ENCODE measurements at places on chromosomes 7 and 10.

DNA sequence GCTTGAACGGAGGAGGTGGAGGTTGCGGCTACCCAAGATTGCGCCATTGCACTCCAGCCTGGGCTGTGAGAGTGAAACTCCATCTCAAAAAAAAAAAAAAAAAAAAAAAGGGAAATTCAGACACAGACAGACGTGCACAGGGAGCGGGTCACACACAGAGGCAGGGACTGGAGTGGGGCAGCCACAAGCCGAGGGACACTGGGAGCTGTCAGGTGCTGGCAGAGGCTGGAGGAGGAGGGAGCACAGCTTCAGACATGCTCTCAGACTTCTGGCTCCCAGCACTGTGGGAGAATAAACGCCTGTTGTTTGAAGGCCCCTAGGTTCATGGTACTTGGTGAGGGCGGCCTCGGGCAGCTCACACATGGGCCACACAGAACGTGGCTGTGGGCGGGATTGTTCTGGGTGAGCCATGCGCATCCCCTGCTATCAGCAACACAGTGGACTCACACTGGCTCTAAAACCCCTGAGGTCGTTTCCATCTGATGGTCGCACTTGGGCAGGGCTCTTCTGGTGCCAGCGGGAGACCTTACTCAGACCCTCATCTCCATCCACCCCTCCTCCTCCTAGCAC is 375.9 kb downstream of the DNAJB6 start:
- DNase-seq = no peak

DNA sequence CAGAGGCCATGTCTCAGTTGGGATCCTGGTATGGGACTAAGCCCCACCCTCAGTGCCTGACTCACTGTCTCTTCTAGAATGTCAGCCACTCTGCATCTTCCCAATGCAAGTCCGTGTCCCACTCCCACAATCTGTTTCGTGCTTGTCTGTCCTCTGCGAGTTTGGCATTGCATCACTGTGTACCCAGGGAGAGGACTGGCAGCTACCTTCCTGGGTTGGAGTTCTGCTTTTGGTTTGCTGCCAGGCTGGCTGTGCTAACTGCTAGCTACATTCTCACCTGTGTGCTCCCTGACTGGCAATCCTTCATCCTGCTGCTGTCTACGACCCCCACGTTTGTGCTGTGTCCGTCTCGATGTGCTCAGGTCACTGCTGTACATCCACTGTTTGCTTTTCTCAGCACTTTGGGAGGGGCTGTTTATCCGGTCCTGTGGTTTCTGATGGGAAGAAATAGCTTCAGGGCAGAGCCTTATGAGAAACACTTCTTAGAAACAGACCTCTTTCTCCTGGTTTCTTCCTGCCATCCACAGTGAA is 56.0 kb upstream of the GLI3 start:
- DNase-seq = no peak

DNA sequence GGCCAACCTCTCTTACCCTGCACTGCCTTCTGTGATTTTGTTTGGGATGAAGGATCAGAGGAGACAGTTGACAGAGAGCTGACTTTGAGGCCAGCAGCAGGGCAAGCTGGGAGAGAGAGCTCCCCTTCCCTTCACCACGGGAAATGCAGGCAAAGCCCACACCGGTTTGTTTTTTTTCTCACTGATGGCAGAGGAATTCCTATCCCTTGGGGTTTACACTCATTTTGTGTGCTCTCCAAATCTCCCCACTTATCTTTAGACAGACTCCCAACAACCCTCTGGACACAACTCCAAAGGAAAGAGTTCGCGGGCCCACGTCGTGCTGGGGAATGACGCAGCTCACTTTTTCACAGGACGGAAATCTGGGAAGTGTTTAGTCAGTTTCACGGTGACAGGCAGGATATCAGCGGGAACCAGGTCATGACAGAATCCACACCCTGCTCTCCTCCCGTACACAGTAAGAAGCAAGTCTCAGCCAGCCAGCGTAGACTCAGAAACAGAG is 68.3 kb upstream of the FAM171A1 start:
- no peak for DNase-seq

DNA sequence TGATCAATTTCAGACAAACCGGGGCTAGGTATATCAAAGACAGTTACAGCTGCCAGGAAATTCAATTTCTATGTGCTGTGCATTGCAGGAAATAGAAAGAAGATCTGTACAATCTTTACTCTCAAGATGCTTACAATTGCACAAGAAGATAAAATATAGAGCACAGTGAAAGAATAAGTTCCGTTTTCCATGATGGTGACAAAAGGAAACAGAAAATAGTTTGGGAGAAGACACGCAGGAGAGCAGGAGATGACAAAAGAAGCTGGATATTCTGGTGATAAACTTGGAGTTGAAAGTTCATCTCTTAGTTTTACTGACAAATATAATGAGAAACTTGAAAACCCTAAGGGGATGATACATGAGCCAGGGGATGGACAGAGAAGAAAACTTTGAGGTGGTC is 646.0 kb downstream of the PARD3 start:
- DNase-seq = no peak

GRCh38 chr7:110308791-110309190 is 782.1 kb upstream of the LRRN3 start:
- DNase-seq = no peak

DNA sequence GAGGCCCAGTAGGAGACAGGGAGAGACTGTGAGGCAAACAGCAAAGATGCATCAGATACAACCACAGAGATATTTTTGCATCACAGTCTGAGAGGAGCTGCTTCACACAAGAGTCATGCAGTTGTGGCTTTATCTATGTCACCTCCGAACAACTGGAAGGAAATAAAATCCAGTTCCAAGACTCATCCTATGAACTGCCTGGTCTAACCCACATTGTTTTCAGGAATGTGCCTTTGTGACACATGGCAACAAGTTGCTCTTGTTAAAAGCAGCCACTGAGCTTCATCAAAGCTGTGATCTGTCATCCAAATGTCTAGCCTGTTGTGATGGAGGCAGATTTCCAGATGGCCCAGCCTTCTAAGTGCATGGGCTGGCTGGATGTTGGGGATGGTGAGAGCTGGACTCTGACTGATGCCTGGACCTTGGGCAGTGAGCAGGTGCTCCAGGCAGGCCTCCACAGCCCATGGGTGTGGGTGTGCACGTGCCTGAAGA is 255.0 kb downstream of the BMPER start:
- DNase-seq = no peak

DNA sequence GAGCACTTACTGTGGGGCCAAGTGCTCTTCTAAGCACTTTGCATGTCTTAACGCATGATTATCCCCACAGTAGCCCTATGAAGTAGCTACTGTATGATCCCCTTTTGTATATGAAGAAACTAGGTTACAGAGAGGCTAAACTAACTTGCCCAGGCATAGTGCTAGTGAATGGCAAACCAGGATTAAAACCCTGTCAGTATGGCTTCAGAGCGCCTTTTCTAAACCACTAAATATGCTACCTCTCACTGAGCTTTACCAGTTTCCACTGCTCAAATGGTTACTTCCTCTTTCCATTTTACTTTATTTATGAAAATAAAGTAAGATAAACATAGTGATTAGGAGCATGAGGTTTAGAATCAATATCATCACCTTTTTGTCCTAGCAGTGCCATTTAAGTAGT is 73.6 kb downstream of the PODXL start:
- DNase-seq = no peak

DNA sequence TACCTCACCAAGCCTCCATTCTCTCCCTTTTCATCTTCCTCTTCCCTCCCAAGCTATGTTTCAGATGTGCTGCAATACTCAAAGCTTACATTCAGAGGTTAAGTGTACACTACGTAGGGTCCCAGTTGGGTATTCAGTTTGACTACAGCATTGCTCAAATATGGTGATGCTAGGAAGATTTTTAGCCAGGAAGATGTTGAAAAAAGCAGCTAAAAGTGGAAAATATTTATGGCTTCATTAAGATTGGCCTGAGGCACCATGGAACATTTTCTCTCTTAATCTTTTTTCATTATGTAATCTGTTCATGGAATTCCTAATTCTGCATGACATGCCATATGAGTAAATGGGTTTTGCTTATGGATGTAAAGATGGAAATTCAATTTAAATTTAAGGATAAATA is 72.0 kb upstream of the ABCB5 start:
- no peak for DNase-seq

DNA sequence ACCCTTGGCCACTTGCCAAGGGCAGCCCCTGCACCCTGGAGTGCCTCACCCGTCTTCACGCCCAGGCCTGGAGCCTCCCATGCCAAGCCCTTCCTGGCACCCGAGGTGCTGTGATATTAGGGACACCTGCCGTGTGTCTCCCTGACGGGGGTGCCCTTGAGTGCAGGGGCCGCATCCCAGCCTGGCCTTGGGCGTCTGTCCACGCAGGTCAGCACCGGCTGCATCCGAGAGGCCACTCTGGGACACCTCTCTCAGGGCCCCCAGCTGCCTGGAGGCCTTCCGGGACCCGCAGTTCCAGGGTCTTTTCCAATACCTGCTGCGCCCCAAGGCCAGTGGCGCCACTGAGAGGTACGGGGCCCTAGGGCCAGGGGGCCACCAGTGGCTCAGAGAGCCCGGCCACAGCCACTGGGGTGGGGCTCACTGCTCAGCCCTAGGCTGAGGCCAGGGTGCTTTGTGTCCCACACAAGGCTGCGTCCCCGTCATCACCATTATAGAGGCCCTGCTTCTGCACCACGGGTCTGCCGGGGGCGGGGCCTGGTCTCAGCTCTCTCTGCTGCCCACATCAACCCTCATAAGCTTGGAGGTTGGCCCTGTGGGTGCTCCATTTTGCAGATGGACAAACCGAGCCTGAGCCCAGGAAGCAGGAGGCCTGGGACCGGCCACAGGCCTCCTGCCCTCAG is 12.7 kb downstream of the AP5Z1 start:
- no peak for DNase-seq

- DNase-seq = no peak
Measured at GRCh38 chr7:158450476-158451124, 137.0 kb downstream of the PTPRN2 start.

DNA sequence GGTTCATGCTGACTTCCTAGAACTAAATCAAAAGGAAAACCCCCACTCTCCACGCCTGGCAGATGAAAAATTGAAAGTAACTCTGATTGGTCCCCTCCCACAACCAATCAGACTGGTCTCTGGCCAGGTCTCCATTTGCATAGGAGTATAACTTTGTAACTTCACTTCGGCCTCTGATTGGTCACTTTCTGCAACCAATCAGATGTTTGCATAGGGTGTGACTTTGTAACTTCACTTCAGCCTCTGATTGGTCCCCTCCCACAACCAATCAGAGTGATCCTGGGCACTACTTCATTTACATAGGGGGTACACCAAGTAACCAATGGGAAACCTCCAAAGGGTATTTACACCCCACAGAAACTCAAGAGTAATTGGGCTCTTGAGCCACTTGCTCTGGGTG is 306.6 kb upstream of the PFKP start:
- no peak for DNase-seq
